ENCODE measurements at places on chromosomes 4 and X.

- DNase-seq = no peak
Measured at GRCh38 chrX:327660-328126, 9.1 kb upstream of the GTPBP6 start.

DNA sequence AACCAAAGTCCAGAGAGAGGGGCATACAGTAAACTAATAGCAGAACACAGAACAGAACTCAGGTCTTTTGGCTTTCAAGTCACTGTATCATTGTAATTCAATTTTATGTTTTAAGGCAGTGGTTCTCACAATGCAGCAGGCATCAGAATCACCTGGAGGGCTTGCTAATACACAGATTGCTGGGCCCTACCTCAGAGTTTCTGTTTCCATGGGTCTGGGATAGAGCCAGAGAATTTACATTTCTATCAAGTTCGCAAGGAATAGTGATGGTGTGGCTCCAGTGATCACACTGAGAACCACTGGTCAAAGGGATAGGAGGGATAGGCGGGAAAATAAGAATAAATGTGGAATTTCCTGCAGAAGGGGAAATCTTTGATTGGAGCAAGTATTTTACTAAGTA, 36.7 kb downstream of the LANCL3 start:
- DNase-seq = no peak

DNA sequence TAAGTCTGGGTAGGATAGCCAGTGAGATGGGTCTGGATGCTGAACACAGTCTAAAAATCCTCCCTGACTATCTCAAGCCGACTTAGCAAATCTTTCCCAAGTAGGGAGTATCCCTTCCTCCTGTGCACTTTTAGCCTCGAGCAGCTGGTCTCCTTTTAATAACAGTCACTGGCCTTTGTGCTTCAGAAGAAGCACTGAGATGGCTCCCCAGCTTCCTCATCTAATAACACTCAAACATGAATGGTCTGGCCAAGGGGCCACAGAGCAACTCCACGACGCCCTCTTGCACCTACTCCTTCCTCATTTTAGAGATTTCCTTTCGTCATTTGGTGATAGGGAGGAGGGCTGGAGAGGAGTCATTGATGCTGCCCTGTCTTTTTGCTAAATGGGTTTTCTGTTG, 78.8 kb upstream of the TMEM150C start:
- DNase-seq = no peak

DNA sequence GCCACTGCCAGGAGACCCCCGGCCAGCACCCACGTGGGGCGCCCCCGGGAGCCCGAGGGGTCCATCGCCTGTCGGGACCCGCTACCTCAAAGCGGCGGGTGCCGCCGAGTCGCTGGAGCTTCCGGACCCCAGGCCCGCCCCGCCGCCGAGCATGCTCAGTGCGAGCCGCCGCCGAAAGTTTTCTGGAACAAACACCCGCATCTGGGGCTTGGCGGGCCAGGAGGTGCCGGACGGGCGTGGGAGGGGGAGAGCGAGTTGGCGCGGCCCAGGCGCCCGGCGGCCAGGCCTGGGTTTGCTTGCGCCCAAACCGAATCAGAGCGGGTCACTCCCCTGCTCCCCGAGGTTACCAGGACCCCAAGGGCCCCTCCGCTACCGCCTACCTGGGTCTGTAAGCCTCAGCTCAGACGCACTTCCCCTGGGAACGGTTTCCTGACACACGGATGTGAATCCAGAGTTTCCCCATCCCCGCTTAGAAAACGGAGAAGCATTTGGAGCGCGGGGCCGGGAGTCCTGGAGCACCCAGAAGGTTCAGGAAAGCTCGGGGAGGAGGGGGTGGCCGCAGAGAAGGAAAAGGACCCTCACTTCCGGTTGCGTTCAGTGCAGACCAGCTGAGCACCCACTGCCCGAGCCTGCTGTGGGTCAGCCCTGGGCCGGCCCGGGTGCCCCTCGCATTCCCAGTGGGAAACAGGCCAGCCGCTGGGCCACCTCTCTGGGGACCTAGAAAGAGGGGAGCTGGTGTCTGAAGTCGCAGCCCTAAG, at the start of gene EVC2:
EVC2 (minus strand) TSS at position 111 of the 758 bp plus-strand sequence; CDS start at position 65, 46 bp downstream.
- DNase-seq = peak; percentile 47

- DNase-seq = peak; percentile 50
Measured at GRCh38 chr4:40280586-40280985, 54.5 kb upstream of the CHRNA9 start.

DNA sequence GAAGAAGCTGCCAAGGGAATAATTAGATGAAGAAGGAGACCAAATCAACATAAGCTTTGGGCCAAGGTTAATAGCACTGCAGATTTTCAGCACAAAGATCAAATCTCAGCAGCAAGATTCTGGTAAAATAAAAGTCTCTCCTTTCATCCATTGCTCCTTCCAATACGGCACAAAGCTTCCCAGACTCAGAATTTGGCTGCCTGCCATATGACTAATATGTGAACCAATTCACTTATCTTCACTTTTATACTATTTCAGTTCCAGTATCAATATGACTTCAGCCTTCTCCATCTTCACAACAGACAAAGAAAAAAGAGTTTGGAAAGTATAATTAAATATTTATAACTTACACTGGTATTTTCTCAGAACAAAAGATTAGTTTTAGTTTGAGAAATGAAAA, 978.3 kb upstream of the GRID2 start:
- no peak for DNase-seq

DNA sequence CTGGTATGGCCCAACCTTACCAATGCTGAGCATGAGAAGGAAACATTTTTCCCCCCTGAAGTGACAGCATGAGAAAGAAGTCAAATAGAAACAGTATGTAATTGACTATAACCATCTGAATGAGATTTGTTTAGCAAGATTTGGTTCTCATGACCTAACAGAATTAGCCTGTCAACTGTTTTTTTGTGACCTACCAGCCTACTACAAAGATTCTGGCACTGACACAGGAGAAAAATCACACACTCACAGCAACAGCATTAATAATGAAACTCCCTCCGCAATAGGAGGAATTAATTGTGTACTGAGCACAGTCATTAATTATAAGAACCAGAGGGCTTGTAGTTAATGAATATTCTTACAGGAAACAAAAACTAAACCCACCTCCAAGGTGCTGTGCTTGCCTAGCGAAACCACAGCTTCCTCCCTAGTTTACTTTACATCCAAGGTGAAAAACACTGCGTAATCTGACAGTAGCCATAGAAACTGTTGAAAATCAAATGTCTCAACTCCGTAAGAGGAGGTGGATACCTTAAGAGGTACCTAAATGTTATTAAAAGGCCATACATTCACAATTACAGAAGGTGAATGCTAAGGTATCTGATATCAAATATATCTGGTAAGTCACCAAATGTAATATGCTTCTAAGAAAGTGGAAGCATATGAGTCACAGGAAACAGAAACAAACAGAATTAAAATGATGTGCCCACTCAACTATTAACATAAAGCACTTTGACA, 34.9 kb downstream of the MMRN1 start:
- peak; percentile 5 for DNase-seq

DNA sequence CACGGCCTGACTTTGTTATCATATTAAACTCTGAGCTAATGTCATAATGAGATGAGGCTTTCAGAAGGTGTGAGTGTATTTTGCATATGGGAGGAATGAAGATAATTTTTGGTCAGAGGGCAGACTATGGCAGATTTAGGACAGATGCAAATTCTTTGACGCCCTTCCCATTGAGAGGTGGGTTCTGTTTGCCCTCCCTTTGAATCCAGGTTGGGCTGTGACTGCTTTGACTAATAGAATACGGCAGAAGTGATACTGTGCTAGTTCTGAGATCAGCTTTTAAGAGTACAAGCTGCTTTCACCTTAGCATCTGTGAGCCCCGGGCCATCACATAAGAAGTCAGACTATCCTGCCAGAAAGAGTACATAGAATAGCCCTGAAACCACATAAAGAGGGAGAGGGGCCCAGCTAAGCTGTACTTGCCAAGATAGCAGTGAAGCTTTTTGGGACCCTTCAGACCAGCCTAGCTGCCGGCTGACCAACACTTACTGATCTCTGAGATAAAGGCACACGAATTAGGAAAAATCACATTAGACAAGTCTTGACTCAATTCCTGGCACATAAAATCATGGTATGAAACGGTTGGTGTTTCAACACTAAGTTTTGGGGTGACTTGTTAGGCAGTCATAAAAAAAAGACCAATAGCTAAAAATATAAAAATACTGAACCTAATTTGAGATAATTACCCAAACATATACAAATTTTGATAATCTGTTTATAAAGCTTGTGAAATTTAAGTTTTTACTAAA, 166.7 kb upstream of the SH3RF1 start:
- DNase-seq = no peak
